ENCODE measurements at places on chromosomes 1 and 21.

- DNase-seq = no peak
Measured at GRCh38 chr1:77514921-77515776, 167.3 kb downstream of the ZZZ3 start.

DNA sequence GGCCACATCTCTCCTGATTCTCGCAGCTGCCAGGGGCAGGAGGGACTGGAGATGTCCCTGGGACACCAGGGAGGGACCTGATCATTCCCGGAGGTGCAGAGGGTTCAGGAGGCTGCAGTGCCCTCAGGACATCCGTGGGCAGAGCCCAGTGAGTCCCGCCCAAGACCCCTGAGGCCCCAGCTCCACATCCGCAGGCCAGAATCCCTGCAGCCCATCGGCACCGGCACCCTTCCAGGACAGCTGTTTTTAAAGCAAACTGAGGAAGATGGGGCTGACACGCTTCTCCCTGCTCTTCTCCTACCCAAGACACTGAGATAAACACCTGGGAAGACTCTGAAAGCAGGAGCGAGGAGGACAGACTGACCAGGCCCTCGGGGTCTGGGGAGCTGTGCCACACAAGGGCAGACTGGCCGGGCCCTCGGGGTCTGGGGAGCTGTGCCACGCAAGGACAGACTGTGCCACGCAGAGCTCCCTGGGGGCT lies 25.5 kb downstream of the SLC19A1 start:
- DNase-seq = no peak

- no peak for DNase-seq
Measured at GRCh38 chr1:63199706-63200335, 122.5 kb upstream of the FOXD3 start.

- DNase-seq = no peak
Measured at GRCh38 chr1:41810446-41810845, 108.3 kb downstream of the HIVEP3 start.

GRCh38 chr21:34201001-34201400 lies 127.6 kb downstream of the MRPS6 start:
- no peak for DNase-seq

GRCh38 chr1:211928290-211928801 lies 97.8 kb upstream of the LPGAT1 start:
- DNase-seq = no peak

GRCh38 chr1:172931761-172932160 lies 119.0 kb downstream of the TNFSF18 start:
- DNase-seq = no peak

DNA sequence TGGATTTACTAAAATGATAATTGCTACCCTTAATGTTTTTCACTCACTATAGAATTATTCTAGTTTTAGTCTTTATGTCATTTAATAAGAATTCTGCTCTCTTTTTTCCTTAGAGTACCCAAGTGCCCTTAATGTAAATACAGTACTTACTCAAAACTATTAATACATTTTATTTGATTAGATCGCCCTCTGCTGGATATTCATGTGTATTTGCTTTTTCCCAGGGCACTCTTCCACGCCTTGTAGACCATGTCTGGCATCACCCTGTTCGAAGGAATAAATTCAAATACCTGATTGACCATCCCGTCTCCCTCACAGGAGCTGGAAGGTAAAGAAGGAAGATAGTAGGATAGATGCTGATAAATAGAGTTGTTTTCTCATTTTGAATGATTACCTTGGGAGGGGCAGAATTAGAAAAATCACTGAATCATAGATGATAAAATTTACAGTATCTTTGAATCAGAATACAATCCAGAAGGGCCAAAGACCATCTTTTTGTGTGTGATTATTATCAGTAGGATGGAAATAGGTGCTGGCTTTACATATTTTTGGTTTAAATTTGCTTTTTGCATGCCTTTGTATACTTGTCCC lies 4.1 kb downstream of the AXDND1 start:
- no peak for DNase-seq

- no peak for DNase-seq
Measured at GRCh38 chr1:216482620-216483019, 59.4 kb upstream of the USH2A start.

GRCh38 chr1:176416777-176417176 lies 46.2 kb upstream of the PAPPA2 start:
- DNase-seq = no peak

- no peak for DNase-seq
Measured at GRCh38 chr21:41847066-41847804, 31.9 kb downstream of the PRDM15 start.

GRCh38 chr1:75472089-75472970 lies 138.6 kb downstream of the SLC44A5 start:
- no peak for DNase-seq

DNA sequence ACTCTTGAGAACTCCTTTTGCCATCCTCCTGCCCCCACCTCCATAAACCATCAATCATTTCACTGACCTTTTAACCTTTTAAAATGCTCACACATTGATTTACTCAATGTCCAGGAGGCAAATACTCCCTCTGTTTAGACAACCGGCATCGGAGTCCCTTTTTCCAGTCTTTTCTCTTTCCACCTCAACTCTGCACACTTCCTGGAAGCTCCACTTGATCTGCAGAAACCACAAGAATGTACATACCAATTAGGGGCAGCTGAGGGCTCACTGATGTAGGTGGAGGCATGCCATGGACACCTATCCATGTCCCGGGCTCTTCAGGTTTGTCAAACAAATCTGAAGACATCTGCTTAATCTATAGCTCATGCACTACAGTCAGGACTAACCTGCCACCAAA lies 5.3 kb upstream of the AMIGO1 start:
- no peak for DNase-seq

- DNase-seq = no peak
Measured at GRCh38 chr1:232440325-232441035, 189.5 kb downstream of the SIPA1L2 start.

- DNase-seq = peak; percentile 60
Measured at GRCh38 chr21:45299864-45300785, 12.4 kb upstream of the POFUT2 start.

DNA sequence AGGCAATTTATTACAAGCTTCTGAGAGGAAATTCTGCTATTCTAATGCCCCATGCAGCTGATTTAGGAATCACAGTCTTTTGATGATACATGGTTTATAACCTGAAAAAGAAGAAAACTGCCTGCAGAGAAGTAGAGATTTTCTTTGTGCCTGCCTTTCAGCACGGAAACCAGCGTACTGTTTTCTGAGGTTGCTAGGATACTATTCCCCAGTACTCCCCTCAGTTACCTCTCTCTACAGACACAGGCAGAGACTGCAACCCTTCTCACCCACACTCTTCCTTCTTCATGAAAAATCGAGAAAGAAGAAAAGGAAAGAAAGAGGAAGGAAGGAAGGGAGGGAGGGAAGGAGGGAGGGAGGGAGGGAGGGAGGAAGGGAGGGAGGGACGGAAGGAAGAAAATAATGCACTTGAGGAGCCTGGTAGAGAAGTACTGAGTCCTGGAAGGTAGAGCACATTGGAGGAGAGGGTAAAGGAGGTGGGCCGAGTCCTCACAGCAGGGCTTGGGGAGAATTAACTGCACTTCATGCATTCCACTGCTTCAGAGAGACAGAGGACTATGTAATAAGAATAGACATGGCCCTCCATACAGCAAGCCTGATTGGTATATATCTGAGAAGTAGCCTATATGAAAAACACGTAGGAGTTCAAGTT lies 21.9 kb downstream of the RGS2 start:
- no peak for DNase-seq

- no peak for DNase-seq
Measured at GRCh38 chr21:24023402-24023801, 1583.9 kb downstream of the MRPL39 start.

GRCh38 chr1:3520419-3521378 lies 66.2 kb downstream of the ARHGEF16 start:
- DNase-seq = no peak

DNA sequence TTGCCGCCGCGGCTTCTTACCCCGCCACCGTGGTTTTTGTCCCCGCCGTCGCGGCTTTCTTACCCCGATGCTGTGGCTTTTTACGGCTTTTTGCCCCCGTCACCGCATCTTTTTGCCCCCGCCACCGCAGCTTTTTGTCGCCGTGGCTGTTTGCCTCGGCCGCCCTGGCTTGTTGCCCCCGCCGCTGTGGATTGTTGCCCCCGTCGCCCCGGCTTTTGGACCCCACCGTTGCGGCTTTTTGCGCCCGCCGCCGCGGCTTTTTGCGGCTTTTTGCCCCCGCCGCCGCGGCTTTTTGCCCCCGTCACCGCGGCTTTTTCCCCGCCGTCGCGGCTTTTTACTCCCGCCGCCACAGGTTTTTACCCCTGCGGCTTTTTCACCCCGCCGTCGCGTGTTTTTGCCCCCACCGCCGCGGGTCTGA lies 3934.3 kb downstream of the SRGAP2C start:
- no peak for DNase-seq

DNA sequence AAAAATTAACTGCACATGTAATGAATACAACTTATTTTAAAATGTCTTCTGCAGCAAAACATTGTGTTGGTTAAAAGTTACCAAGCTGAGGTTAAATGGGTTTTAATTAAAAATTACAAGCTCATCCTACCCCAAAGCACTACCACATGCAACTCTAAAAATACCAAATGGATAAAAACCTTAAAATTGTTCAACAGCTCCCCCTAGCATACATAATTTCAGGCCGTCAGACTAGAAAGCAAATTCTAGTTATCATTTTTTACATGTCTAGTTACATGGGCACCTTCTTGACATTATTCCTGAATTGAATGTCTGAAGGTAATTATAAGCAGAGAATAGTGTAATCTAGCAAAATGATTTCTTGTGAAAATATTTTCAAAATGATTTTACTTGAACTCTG lies 176.5 kb downstream of the C1orf21 start:
- no peak for DNase-seq

GRCh38 chr1:14746393-14746792 lies 147.9 kb downstream of the KAZN start:
- DNase-seq = no peak

DNA sequence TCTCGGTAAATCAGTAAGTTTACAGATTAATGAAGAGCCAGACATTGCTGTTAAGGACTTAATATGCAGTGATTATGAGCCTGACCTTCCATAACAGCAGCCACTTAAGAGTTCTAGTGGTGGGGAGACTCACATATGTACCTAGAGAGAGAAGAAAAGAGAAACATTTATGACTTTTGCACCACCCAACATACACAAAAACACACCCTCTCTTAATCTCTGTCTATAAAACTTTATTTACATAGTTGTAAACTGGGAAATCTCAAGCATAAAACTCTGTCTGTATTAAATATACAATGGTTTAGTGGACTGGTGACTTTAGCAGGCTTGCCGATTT lies 347.4 kb upstream of the ADGRL2 start:
- no peak for DNase-seq

DNA sequence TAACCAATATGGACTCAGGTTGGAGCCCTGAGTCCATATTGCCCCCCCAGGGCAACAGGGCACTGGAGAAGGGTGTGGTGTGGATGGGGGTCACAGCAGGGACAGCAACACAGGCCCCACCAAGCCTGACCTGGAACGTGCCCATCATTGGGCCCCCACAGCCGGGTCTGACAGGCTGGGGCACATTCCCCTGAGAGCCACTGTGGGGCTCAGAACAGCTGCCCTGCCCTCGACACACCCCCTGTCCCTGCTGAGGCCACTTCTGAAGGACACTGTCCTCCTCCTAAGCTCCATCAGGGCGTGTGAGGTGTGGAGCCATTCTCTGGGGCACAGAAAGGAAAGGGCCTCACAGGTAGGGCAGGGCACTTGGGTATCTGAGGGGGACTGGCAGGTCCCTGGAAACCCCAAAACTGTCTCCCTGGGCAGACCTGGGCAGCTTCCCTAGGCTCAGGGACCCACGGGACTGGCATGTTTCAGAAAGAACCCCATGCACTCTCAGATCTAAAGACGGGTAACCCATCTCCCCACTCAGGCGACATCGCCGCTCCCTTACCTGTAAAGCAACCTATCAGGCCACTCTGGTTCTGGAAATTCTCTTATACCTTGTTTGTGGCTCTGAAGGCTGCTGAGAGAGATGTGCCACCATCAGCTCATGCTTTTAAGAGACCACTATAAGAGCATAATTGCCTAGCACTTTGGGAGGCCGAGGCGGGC lies 95.5 kb downstream of the DMRTB1 start:
- peak; percentile 53 for DNase-seq

- no peak for DNase-seq
Measured at GRCh38 chr1:3531928-3532327, 77.5 kb downstream of the ARHGEF16 start.

GRCh38 chr1:31501505-31501904 lies 74.8 kb upstream of the TINAGL1 start:
- DNase-seq = no peak

GRCh38 chr1:81681601-81682266 lies 119.0 kb upstream of the ADGRL2 start:
- no peak for DNase-seq

- DNase-seq = no peak
Measured at GRCh38 chr1:12186679-12186985, 19.8 kb downstream of the TNFRSF1B start.
